ENCODE measurements at places on chromosomes 13 and 19.

- no peak for DNase-seq
Observed at GRCh38 chr19:45526143-45526542, 18.9 kb downstream of the VASP start.

- DNase-seq, result no peak
Observed at GRCh38 chr13:97165502-97166425, 56.4 kb upstream of the MBNL2 start.

DNA sequence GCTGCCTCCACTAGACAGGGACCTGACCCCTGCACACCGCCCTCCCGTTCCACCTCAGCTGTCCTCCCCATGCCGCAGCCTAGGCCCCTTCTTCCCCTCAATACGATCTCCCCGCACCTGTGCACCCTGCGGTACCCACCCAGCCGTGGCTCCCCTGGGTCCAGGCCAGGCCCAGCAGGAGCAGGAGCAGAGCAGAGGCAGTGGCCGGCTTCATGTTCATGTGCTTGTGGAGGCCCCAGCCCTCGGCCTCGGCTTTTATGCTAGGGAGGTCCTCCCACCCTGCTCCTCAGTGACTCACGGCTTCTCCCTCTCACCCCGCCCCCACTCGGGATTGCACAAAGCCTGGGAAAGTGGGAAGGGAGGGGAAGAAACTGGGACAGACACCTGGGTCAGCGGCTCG lies 11.4 kb upstream of the KRTDAP start:
- no peak for DNase-seq

DNA sequence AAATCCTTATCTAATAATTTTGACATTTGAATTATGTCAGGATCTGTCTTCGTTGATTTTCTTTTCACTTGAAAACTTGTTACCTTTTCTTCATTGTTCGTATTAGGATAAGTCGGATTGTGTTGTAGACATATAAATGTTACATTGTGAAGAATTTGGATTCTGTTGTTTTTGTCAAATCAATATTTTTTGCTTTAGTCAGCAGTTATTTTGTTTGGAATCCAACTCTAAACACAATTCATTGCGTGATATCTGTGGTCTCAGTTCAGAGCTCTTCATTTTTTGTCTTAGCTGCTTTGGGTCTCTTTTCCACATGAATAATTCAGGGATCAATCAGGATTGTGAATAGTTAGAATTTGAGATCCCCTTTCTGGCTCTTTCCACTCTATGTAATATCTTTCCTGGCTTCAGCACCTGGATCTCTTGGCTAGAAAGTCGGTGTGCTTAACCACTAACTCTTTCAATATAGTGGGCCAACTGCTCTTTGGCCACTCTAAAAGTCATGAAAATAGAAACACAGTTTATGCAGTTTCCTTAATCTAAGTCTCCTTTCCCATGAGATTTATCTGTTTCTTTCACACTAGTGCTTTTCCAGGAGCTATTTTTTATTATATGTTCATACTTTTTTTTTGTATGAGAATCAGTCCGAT lies 2494.2 kb upstream of the PCDH20 start:
- DNase-seq, result no peak

DNA sequence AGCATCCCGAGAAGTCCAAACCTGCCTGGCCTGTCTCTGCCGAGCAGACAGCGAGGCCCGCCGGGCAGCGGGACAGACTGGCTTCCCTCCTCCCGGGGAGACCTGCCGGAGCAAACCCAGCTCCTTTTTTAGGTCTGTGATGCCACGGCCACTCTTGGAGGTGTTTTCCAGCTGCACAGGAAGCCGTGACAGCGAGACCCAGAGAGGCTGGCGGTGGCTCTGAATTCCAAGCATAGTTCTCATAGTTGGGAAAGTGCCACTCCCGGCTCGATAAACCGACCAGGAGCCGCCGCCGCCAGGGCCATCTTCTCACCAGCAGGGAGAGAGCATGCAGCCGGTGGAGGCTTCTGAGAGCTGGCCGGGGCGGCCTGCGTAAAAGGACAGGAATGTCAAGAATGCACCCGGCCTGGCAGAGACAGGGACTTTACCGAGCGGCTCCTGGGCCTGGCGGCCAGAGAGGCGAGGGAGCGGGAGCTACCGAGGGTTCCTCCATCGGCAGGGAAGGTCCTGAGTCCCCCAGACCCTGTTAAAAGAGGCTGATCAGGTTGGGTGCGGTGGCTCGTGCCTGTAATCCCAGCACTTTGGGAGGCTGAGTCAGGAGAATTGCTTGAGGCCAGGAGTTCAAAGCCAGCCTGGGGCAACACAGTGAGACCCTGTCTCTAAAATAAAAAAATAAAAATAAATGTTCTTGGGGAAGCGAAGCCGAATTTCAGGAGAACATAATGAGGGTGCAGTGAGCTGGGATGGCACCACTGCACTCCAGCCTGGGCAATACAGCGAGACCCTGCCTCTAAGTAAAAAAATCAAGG lies 64.9 kb downstream of the GADD45B start:
- DNase-seq, result no peak

DNA sequence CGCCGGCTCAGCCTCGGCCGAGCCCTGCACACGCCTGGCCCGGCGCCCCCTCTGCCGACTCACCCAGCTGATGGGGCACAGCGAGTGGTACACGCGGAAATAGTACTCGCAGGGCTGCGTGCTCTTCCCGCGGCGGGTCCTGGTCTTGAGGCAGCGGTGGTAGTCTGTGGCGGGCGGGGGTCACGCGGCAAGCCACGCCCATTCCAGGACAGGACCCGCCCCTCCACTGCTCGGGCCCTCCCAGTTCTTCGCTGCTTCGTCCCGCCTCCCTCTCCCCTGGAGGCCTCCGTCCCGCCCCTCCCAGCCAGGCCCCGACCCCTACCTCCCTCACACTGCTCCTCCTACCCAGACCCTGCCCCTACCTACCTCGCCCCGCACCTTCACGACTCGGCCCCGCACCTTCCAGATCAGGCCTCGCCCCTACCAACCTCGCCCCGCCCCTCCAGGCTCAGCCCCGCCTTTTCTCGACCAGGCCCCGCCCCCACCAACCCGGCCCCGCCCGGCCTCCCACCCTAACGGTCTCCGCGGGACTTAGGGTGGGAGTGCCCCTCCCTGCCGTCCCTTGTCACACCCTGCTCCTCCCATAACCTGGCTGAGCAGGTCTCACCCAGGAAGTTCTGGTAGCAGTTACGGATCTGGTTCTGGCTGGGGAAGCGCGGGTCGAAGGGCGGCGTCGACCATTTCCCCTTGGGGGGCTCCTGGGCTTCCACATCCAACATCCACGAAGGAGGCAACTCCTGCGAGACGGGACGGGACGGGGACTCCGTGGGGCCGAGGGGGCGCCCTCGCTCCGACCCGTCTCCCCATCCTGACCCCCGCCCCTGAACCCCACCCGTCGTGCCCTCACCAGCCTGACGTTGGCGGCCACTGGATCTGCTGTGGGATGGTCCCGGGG lies 469 bp downstream of the COX6B2 start:
- peak; percentile 31 for DNase-seq

- peak; percentile 51 for DNase-seq
Observed at GRCh38 chr19:44141191-44142058, at the start of gene ZNF234. Gene ZNF234, plus strand, starts transcription at chr19:44141554. Its CDS starts 3,079 bp downstream, at chr19:44144633.

GRCh38 chr13:79966059-79966458 lies 374.9 kb downstream of the SPRY2 start:
- no peak for DNase-seq

GRCh38 chr13:98570929-98571372 lies 6.0 kb downstream of the STK24 start:
- peak; percentile 5 for DNase-seq

DNA sequence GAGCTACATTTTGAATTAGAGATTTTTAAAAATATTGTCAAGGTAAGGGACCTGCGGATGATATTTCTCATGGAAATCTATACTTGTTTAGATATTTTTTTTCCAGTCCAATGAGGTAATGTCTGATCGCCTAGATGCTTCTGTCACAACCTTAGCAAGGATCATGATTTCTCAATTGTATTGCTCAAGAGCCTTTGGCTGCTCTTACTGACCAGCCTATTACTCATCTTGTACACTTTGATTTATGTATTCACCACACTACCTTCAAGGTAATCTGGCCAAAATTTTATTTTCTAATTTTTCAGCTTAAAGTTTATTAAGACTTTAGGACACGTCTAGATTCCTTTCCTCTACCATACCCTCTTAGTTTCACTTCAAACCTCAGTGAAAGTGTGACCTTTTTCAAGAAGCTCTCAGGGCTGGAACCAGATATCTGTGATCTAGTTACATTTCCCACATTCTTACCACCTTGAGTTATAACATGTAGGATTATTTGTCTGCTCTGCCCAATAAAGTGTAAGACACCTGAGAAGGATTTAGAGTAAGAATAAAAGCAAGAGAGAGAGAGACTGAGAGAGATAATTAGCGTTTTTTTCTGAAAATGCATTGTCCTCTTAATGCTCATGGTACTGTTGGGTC lies 197.1 kb downstream of the ITGBL1 start:
- DNase-seq, result no peak

- no peak for DNase-seq
Observed at GRCh38 chr13:111115965-111116521, 933 bp downstream of the ARHGEF7 start.

GRCh38 chr13:64488731-64489130 lies 2741.4 kb downstream of the PCDH9 start:
- DNase-seq, result no peak

- no peak for DNase-seq
Observed at GRCh38 chr13:36341718-36342117, 4.5 kb downstream of the SPART start.

DNA sequence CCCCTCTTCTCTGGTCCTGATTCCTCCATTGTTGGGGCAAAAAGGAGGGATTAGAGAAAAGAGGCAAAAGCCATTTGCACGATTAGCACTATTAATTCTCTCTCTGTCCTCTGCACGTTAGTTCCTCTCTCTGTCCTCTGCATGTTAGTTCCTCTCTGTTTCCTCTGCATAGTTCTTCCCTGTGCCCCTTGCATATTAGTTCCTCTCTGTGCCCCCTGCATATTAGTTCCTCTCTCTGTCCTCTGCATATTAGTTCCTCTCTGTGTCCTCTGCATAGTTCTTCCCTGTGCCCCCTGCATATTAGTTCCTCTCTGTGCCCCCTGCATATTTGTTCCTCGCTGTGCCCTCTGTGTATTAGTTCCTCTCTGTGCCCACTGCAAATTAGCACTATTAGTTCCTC lies 847.2 kb upstream of the GPC6 start:
- DNase-seq, result no peak

- no peak for DNase-seq
Observed at GRCh38 chr19:36003284-36003683, 5.3 kb downstream of the SYNE4 start.

DNA sequence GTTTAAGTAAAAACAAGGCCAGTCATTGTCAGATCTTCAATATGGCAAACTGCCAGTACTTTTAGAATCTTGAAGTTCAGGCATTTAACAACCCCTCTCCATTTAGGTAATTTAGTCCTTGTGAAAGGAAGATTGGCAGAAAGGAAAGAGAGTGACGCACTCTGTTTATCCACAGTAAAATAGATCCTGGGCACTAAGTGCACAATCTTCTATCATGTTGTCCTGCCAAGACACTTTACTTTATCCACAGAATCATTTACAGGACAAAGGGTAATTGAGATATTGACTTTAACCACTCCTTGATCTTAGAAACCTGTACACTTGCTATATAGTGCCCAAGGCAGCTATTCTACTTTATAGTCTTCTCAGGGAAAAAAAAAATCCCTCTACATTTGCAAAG lies 786.4 kb upstream of the SLITRK1 start:
- no peak for DNase-seq

- no peak for DNase-seq
Observed at GRCh38 chr13:31069808-31070534, 91.7 kb downstream of the HSPH1 start.

Measured in stimulated activated CD8-positive, alpha-beta memory T cell treated with anti-CD3 and anti-CD28 coated beads, Interleukin-7, amount 100 ng/mL, for 1 hour (primary cell).